Left cardiac atrium (tissue), 4 donors: ENCODE measurements at places on chromosomes 1 and 21. TPM values are rescaled to one million over a fixed set of nuclear protein-coding genes. Genes with fewer than 3 reads are reported as not detected.

SMCP gene
- total RNA-seq: not detected

ENAH gene
- total RNA-seq: 79.0 TPM

SLC6A17 gene
- total RNA-seq: 0.13 TPM

- DNase-seq: no peak
Measured at GRCh38 chr1:75583282-75583681, 27.6 kb downstream of the SLC44A5 start.

GRCh38 chr1:204319462-204319861 lies 40.3 kb downstream of the PLEKHA6 start:
- no peak for DNase-seq

- no peak for DNase-seq
Measured at GRCh38 chr1:156750191-156750672, 1.2 kb downstream of the HDGF start.

DNA sequence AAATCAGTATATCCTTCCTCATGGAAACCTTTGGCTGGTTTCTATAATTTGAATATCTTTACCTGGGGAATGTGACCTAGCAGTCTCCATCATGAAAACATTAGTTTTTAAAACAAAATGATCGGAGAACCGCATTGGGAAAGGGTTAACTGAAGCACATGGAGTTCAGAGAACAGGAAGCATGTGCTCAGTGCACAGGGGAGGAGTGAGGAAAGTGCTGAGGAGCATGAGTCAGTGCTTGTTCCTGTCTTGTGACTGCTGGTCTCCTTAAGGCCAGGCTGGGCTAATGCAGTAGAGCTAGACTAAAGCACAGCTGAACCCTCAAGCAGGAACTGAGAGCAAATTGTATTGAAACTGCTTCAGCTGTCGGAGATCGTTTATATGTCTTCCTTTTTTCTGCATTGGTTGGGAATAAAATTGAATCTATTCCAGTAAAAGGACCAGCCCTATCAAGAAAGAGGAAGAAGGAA lies 5.8 kb downstream of the IFI16 start:
- peak; percentile 71 for DNase-seq

OR2M2 gene
- not detected for total RNA-seq

GRCh38 chr1:5221451-5221850 lies 567.0 kb downstream of the AJAP1 start:
- DNase-seq: no peak

DNA sequence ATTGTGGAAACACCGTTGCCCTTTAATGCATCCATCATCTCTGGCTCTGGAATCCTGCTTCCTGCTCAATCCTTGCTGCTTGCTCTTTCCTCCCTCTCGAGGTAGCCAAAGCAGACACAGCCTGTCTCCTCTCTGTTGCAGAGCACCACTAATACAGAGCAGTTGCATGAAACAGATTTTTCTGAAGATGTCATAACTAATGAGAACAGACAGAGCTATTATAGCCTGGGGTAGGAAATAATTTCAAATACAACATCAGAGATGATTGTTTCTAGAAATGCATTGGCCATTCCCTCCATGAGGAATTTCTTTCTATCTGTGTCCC lies 23.3 kb upstream of the ACBD6 start:
- DNase-seq: no peak

BEND5 gene
- 3.2 TPM for total RNA-seq

DNA sequence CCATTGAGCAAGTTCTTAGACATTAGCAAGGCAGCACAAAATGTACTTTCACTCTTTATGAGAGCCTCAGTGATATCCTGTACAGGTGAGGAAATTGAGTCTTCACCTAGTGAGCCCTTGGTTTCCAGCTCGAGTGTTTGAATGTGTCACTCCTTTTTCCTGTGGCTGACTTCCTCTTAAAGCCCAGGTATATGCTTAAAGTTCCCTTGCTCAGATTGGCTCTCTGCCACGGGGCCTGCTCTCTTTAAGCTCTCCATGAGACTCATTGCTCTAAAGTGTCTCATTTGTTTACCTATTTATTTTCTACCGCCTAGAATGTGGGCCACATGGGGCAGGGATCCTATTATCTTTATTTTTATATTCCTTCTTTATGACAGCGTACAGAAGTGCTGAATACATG lies 324.9 kb downstream of the SIPA1L2 start:
- no peak for DNase-seq

DNA sequence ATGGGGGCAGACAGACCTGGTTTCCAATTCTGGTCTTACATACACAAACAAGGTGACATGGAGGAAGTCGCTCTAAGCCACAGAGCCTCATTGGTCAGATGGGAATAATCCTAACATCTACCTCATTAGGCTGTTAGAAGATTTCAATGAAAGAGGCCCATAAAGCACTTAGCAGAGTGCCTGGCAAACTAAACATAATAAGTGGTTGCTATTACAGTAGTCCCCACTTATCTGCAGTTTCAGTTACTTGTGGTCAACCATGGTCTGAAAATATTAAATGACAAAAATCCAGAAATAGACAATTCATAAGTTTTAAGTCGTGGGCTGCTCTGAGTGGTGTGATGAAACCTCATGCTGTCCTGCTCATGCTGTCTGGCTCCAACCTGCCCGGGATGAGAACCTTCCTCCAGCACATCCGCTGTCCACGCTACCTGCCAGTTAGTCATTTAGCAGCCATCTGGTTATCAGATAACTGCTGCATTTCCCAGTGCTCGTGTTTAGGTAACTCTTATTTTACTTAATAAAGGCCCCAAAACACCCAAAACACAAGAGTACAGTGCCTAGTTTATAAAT lies 112.3 kb downstream of the DDX20 start:
- no peak for DNase-seq

GRCh38 chr1:56551691-56552090 lies 27.7 kb downstream of the PLPP3 start:
- DNase-seq: no peak

DNA sequence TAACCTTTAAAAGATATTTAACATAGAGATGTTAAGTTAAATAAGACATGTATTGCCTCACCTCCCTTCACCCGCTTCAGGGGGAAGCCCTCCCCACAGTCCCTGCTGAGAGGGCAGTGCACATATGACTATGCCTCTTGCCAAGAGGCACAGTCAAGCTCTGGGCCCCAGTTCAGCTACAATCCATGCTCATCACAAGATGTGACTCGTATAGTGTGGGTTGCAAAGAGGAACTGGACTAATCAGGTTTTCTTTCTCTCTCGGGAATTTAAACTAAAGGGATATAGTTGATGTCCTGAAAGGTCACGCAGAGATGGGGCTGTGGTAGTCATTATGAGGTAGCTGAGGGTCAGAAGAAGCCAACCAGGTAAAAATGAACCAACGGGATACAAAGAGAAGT lies 35.6 kb downstream of the LYST start:
- DNase-seq: no peak

GRCh38 chr1:91572044-91572443 lies 71.4 kb downstream of the CDC7 start:
- peak; percentile 47 for DNase-seq

DNA sequence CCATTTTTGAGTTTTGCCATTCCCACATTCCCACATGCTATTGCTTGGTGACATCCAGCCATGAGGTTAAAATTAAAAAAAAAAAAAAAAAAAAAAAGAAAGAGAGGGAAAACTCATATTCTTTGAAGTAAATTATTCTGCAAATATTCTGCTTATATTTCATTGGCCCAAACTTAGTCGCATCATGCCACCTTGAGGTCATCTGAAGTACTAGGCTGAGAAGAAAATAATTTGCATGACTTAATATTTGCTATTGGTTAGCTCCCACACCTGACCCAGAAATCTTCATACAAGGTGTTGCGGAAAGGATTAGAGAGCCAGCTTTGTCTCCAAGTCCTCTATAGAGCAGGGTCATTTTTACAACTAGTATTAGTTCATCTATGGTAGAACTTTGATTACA lies 2206.0 kb downstream of the MRPL39 start:
- no peak for DNase-seq

- DNase-seq: no peak
Measured at GRCh38 chr1:165834229-165834628, 6.8 kb downstream of the UCK2 start.

ZNF648 gene
- not detected for total RNA-seq

ADAMTS5 gene
- 7.9 TPM for total RNA-seq

DNA sequence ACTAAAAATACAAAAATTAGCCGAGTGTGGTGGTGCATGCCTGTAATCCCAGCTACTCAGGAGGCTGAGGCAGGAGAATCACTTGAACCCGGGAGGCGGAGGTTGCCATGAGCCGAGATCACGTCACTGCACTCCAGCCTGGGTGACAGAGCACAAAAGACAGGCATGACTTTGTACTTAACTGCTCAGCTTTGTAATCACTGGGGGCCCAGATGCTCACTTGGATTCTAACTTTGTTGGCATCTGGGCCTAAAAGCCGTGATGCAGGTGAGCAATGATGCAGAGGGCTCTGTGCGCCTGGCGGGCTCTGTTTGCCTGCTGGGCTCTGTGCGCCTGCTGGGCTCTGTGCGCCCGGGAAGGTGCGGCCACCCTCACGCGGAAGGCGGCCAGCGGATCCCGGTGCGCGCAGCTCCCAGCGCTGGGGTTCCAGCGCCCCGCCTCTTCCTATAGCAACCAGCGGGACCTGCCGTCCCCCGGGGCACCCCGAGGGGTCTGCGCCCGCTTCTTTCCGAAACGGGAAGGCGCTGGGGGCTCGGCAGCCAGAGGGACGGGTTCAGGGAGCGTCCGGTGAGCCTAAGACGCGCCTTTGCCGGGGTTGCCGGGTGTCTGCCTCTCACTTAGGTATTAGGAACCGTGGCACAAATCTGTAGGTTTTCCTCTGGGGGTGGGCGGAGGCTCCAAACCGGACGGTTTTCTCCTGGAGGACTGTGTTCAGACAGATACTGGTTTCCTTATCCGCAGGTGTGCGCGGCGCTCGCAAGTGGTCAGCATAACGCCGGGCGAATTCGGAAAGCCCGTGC lies 31.7 kb downstream of the PRMT2 start:
- DNase-seq: no peak

DNA sequence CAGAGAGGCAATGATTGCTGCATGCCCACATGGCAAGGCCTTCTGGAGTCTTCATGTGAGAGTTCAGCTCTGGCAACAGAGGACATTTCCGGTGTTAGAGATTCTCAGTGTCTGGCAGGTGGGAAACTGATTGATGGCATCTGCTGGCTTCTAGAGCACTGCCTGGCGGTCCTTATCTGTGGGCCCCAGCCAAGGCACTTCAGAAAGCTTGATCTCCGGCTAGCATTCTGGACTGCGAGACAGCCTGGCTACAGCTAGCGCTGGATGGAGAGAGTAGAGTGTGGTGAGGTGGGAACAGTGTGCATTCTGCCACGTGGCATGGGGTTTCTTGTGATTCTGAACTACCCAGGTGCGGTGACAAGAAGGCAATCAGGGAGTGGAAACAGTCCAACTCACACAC lies 9.4 kb downstream of the ZNF678 start:
- DNase-seq: no peak
